ENCODE measurements at places on chromosomes 3 and 15.

GRCh38 chr15:27832237-27832596 is 266.9 kb downstream of the OCA2 start:
- no peak for DNase-seq

GRCh38 chr3:131821191-131821762 is 213.5 kb downstream of the CPNE4 start:
- no peak for DNase-seq

GRCh38 chr3:72068621-72069020 is 283.7 kb upstream of the PROK2 start:
- no peak for DNase-seq

DNA sequence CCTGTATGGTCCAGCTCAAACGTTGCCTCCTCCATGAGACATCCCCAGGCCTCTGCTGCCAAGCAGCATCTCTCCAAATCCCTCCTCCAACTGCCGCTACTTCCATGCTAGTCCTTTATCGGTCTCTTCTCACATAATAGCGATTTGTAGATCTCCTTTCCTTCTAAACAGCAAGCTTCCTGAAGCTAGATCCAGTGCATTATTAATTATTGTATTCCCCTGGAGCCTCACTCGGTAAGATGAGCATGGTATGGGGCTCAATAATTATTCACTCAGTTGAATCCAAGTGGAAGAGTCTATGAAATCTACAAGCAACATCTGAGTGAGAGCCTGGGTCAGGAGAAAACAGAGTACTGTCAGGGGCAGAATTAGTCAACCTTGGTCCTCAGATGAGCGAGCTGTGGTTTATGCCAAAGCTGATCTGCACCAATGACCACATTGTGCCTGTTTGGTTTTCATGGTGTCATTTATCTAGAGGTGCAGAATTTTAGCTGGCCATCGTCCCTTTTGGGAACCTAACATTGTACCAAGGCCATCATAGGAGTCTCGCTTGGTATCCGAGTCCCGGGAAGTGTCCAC is 93.8 kb upstream of the UBE2E1 start:
- DNase-seq = no peak

GRCh38 chr3:84008623-84009022 is 950.2 kb upstream of the CADM2 start:
- no peak for DNase-seq

DNA sequence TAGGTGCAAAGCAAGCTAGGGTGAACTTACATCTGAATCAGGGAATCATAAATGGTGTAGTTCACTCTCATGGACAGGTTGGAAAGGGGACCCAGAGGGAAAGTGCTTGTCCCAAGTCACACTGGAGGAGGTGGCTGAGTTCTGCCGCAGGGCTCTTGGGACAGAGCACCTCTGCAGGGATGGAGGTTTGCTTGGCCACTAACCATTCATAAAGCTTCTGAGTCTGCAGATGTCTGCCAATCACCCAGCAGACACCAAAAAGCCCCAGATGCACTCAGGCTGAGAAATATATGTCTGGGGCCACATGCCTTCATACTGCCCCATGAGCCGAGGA is 17.9 kb upstream of the RTP2 start:
- no peak for DNase-seq

- DNase-seq = no peak
Measured at GRCh38 chr15:56934269-56934668, 15.8 kb downstream of the TCF12 start.

- DNase-seq = no peak
Measured at GRCh38 chr15:64634576-64635498, 140.6 kb downstream of the RBPMS2 start.

DNA sequence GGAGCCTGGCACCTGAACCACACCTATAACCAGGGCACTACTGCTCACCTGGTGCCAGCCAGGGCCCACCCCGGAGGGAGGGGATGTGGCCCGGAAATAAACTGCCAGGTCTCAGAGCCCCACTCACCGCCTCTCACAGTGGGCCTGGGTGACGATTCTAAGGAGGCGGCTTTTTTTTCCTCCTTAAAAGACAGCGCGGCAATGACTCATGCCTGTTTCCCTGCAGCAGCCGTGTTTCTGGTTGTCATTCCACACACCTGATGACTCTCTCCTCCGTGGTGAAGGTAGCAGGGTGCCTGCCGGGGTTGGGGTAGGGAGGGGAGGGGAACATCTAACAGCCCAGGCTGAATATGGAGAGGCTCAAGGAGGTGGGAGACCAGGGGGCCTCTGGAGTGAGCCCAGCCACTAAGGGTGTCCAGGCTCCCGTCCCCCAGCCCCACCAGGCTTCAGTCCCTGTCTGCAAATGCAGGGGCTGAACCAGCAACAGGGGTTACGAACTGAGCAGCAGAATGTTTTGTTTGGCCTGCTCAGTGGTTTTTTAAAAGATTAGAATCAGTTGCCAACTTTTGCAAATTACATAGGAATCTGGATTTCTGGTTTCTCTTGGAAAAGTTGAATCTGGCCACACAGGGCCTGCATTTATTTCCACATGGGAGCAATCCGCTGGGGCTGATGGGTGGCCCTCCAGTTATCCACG is 127.3 kb upstream of the LINGO1 start:
- DNase-seq = no peak

DNA sequence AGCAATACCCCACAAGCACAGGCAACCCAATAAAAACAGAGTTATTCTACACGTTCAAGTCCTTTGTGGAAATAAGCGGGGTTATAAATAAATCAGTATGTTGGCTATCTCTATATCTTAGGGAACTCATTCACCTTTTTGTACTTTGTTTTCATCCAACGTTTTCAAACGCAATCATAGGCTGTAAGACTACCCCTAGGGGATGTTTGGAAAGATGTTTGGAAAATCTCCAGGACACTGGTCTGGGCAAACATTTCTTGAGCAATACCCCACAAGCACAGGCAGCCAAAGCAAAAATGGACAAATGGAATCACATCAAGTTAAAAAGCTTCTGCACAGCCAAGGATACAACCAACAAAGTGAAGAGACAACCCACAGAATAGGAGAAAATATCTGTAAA is 70.1 kb downstream of the CLDN11 start:
- no peak for DNase-seq
